NCI-H1105 (cell line): ENCODE measurements at places on chromosomes 3 and 15.

- DNase-seq: no peak
These were observed 736 bp upstream of the MBNL1 start for GRCh38 chr3:152267831-152268554.

DNA sequence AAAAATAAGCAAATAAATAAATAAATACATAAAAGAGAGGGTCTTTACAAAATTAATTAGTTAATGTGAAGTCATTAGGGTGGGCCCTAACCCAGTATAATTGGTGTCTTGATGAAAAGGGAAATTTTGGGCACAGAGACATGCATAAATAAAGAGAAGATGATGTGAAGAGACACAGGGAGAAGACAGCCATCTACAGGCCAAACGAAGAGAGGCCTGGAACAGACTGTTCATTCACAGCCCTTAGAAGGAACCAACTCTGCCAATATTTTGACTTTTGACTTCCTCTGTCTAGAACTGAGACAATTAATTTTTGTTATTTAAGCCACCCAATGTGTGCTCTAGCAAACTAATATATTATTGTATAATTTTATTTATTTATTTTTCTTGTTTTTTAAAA is 29.6 kb upstream of the SELENOK start:
- no peak for DNase-seq

DNA sequence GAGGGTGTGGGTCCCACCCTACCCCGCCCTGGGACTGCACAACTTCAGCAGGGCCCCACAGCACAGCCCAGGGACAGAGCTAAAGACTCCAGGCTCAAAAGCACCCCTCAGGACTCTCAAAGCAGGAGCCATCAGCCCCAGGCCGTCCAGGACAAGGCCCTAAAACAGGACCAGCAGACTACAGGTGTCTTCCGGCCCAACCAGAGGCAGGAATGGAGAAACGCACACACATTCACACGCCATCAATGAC is 26.1 kb downstream of the ATRIP start:
- no peak for DNase-seq

DNA sequence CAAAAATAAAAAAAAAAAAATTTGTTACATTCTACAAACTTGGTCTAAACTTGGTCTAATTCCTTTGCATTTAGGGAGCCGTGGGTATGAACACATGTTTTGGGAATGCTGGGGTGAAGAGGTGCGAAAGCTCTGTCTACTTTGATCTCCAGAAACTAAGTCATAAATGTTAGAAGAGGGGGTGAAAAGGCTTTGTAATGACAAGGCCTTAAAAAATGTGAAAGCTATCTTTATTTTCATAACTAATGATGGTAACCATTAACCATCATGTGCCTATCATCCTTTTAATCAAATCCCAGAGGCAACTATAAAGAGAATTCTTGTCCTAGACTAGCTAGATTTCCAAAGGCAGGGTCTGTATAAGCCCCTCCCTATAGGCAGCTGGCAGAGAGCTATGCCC is 60.9 kb downstream of the PRICKLE2 start:
- no peak for DNase-seq

DNA sequence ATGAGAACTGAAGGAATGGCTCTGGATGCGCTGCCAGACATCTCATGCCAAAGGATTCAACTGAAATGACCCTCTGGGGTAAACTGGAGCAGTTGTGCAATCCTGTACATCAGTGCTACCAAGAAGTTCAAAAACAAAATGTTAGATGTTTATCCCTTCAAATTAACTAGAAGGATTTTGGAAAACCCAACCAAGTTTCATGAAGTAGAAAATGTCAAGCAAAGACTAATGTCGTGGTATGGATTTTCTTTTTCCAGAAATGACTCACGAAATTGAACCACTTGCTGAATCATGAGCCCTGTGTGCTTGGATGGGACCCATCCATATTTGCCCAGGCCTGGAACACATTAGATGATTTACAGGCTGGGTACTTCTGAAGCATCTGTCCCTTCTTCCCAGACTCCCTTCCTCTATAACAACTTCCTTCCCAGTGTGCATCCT is 101.6 kb downstream of the LRTM1 start:
- DNase-seq: no peak

- no peak for DNase-seq
These were observed 54.9 kb upstream of the GLCE start for GRCh38 chr15:69105451-69105985.

DNA sequence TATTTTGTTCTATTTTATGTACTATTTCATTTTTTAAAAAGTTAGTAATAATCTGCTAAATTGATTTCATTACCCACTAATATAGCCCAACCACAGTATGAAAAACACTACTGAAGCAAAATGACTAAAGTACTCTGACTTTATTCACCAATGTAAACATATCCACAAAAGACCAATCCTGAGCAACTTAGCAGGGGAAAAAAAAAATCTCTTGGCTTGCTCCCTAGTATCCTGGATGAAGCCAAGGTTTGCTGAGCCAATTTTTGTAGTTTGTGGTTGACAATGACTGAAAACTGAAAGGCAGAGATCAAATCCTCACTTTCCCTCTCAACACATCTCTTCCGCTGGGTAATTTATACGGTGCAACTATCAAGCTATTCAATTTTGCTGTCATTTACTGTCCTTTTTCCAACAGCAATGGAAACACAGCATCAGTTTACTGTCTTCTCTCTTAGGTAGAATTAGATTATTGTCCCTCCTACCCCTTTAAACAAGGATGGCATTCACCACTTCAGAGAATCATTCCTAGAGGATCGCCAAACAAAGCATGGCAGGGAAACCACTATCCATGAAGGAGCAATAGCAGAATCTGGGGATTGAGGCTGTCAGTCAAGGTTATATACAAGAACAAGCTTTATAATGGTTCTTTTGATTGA is 149.7 kb downstream of the THRB start:
- no peak for DNase-seq

- DNase-seq: no peak
These were observed 49.9 kb upstream of the KLF13 start for GRCh38 chr15:31276596-31277298.

- DNase-seq: peak; percentile 15
These were observed at the start of gene SCN5A for GRCh38 chr3:38649500-38650247. Gene SCN5A, minus strand, starts transcription at chr3:38649687. Its CDS starts 16,380 bp downstream, at chr3:38633307.

DNA sequence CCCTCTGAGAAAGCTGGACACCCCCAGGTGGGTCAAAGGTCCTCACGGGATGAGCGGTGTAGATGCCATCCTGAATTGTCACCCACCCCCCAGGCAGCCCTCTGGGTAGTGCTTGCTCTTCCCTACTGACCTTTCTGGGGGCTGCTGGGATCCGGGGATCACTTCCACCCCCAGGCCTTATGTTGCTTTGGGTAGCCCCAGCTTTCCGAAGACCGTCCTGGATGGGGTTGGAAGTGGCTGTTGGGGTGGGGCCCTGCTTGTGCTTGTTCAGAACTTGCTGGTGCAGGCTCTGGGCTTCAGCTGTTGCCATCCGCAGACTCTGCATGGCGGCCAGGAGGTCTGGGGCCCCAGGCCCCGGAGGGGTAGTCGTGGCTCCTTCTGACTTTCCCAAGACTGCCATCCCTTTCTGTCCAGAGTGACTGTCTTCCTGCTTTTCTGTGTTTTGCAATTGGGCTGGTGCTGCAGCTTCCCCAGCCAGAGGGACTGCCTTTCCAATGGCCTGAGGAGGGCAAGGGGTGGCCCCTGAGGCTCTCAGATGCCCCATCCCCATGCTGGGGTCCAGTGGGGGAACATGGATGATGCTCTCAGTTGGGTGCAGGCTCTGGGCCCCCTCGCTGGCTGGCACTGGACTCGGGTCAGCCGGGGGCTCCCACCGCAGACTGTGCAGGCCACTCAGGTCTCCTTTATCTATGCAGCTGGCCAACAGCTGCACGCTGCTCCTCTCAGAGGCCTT is 6.3 kb downstream of the XIRP1 start:
- no peak for DNase-seq

DNA sequence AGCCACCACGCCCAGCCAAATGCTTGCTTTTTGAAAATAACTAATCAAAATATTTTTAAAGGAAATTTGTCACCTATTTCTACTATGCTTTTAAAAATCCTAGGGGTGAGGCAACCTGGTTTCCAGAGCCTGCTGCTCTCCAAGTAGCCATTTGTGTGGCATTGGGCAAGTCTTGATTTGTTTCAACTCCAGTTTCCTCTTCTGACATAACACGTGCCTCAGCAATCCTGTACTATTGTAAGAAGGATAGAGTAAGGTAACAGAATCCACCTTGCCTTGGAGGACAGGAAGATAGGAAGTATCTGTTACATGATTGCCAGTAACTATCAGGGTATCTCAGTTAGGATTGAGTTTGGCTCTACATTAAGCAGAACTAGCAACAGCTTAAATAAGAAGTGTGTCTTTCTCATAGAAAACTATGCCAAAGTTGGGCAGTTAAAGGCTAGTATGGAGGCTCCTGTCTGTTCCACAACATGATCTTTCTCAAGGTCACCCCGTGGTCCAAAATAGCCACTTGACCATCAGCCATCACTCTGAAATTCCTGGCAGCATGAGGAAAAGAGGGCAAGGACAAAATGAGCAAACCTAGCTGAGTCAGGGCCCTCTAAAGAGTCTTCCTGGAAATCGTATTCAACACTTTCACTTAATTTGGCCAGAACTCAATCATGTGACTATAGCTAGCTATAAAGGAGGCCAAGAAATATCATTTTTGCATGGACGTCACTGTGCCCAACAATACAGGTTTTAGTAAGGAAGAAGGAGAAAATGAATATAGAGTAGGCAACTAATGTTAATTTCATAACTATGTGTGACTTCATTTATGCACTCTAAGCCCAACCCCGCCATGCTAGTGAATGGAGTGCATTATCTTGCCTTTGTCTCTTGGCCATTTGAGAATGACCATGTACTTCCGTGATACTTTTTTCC is 66.1 kb downstream of the HMG20A start:
- no peak for DNase-seq

GRCh38 chr3:182136008-182136910 is 424.5 kb downstream of the SOX2 start:
- no peak for DNase-seq

- no peak for DNase-seq
These were observed 161.9 kb downstream of the ATG7 start for GRCh38 chr3:11434017-11434526.

DNA sequence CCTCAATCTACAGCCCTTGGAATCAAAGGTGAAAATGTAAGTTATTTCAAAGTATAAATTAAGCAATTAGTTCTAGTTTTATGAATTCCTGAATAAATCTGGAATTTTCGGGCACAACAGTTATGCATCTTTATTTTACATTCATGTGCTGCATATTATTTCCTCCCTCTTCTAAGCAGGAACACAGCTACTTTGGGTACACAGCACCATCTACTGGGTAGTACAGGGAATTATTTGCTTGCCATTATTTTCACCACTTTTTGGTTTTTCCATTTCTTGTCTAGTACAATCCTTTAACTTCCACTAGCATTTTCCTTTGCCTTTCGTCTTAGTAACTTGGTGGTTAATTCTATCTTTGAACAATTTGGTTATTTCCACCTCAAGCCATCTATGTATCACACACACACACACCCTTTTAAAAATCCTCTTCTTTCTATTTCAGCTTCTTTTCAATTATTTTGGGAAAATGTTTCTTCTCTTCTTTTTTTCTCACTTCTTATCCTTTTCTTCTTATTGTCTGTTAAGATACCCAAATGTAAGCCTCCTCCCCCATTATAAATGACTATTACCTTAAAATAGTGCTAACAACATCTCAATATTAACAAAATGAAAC is 451.0 kb downstream of the MFSD1 start:
- DNase-seq: peak; percentile 68

DNA sequence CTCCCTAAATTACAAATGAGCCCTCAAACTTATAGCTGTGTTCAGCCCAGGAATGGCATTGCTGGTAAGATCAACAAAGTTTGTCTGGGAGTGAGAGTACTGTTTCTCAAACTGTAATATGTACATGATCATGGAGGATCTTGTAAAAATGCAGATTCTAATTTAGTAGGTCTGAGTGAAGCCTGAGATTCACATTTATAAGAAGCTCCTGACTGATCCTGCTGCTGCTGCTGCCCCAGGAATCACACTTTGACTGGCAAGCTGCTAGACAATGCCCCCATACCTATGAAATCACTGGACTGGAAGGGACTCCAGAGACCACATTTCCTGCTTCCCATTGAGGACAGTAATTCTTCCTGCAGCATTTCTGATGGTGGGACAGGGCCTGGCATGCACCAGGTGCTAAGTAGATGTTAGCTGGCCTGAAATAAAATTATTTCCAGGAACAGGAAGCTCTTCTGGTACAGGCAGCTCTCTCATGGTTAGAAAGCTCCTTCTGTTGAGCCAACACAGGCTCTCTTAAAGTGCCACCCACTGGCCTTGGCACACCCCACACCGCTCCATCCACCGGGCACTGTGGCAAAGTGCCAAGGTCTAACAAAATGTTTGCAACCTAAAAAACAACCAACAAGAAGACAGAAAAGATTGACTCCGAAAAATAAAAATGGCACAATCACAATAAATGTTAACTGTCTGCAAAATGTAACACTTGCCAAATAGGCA is 36.7 kb upstream of the ZNF710 start:
- DNase-seq: no peak

GRCh38 chr3:170233530-170233929 is 11.3 kb downstream of the PRKCI start:
- DNase-seq: no peak

- no peak for DNase-seq
These were observed 49.8 kb upstream of the SLC4A7 start for GRCh38 chr3:27533718-27534573.

- DNase-seq: no peak
These were observed 44.7 kb upstream of the CHRNA7 start for GRCh38 chr15:31985607-31986006.

DNA sequence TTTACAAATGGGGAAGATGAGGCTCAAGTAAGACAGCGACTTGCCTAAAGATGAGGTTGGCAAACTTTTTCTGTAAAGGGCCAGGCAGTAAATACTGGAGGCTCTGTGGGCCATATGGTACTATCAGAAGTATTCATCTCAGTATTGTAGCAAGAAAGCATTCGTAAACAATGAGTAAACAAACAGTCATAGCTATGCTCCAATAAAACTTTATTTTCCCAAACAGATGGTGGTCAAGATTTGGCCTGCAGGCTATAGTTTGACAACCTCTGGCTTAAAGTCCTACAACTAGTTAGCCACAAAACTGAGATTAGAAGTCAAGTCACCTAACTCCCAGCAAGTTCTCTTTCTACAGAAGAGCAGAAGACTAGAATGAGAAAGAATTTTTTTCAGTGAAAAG is 177.0 kb upstream of the NECTIN3 start:
- no peak for DNase-seq

- no peak for DNase-seq
These were observed 135.8 kb upstream of the ANKRD28 start for GRCh38 chr3:15933439-15934139.

GRCh38 chr15:67148196-67148701 is 82.8 kb downstream of the SMAD3 start:
- no peak for DNase-seq

DNA sequence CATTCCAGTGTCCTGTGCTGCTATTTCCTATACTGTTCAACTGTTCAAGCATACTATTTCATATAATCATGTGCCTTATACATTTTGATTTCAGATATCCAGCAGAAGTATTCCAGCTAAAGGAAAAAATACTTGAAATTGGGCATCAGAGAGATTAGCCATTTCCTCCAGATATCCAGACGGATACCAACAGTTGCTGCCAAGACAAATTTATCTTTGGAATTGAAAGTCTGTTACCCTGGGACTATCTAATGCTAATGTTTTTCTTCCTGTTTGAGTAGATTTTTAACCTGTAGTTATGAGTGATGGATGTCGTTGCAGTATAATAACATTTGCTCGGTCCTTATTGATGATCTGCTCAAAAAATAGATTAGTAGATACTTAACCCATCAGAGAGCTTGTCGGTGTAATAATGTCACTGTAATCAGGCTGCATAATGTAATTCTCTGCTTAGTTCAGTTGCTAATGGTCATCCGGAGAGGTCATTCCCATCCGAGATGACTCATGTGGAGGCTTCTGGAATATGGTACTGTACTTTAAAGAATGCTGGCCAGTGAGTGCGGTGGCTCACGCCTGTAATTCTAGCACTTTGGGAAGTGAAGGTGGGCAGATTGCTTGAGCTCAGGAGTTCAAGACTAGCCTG is 51.5 kb downstream of the TIMP4 start:
- DNase-seq: no peak
